ENCODE measurements at places on chromosomes 16 and 17.

- no peak for DNase-seq
These were observed 92.5 kb upstream of the PLCG2 start for GRCh38 chr16:81686391-81687130.

GRCh38 chr16:85711982-85712587, 23.3 kb upstream of the GINS2 start:
- DNase-seq: no peak

DNA sequence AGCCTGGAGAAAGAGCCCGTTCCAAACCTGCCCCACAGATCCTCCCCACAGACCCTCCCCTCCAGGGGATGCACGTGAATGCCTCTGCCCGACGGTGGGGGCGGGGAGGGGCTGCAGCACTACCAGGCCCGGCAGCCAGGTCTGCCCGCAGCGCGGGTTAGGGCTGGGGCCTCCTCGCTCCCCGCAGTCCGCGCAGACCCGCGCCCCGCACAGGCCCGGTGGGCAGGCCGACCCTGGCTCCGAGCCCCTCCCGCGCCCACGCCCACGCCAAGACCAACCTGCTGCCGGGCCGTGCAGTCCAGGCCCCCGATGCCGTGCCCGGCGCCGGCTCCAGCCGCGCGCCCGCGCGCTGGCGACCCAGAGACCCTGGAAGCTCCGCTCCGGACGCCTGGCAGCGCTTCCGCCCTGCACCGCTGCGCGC, at the start of gene RPUSD1:
TSS of gene RPUSD1 (minus strand) at position 404 of the 421 bp plus-strand sequence. CDS start 644 bp downstream, outside the sequence.
- no peak for DNase-seq

GRCh38 chr17:19418251-19418992, 7.4 kb downstream of the RNF112 start:
- no peak for DNase-seq

DNA sequence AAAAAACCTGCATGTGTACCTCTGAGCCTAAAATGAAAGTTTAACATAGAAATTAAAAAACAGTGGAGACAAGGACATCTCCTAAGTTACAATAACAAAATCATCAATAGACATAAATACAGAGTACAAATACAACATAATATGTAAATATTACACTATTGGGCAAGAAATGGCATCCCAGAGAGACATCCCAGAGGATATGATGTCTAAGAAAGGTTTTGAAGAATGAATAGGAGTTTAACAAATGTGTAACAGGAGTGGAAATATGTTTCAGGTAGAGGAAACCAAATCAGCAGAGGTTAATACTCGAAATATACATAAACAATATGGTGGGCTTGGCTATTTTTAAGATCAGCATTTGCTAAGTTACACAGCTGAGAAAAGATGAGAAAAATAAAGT, 447.7 kb upstream of the MAF start:
- no peak for DNase-seq

DNA sequence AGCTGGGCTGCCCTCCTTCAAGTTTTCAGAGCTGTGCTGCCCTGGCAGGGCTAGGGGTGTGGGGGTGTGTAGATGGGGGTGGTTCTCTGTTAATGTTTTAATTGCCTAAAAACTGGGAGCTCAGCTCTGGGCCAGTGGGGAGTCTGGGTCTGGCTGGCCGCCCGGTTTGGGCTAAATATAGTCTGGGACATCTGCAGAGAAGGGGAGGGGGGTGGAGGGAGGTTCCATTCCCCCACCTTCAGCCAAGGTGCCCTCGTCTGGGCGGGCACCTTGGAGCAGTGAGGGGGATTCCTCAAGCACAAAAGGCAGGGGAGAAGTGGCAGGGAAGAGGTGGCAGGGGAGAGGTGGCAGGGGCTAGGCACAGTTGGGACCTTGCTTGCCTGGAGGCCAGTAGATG, 13.0 kb downstream of the RARA start:
- DNase-seq: no peak

- no peak for DNase-seq
These were observed 267.1 kb downstream of the BCAS3 start for GRCh38 chr17:60944751-60945150.

- DNase-seq: no peak
These were observed 15.9 kb downstream of the PSMB3 start for GRCh38 chr17:38768417-38768816.

All from left renal cortex interstitium (tissue), 4 donors.